Nucleus accumbens (tissue), 56 donors: ENCODE measurements at places on chromosomes 4 and X.

DNA sequence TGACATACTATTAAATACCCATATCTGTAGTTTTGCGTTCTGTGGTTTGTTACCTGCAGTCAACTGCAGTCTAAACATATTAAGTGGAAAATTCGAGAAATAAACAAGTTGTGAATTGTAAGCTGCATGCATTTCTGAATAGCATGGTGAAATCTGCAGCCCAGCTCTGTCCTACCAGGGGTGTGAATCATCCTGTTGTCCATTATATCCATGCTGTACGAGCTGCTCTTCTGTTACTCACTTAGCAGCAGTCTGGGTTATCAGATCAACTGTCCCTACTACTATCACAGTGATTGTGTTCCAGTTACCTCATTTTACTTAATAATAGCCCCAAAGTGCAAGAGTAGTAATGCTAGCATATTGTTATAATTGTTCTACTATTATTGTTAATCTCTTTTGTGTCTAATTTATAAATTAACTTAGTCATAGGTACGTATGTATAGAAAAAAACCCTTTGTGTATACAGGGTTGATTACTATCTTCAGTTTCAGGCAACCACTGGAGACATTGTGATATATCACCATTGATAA lies 173.7 kb upstream of the FAT4 start:
- DNase-seq: no peak

DNA sequence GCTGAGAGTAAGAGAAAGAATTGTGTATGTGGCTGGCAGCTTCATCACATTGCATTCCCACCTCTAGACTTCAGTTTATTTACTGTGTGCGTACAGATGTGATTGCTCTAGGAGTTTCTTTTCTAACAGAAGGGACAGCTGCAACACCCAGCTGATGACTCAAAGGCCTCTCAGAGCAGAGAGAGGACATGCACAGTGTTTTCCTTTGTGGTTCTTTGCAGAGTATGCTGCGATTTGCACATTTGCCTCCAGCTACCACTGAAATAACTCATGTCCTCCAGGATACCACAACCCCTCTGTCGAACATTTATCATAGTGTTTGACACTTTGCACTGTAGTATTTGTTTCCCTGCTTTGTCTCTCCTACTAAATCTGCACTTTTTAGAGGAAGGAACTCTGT lies 294.1 kb downstream of the STIM2 start:
- DNase-seq: no peak

DNA sequence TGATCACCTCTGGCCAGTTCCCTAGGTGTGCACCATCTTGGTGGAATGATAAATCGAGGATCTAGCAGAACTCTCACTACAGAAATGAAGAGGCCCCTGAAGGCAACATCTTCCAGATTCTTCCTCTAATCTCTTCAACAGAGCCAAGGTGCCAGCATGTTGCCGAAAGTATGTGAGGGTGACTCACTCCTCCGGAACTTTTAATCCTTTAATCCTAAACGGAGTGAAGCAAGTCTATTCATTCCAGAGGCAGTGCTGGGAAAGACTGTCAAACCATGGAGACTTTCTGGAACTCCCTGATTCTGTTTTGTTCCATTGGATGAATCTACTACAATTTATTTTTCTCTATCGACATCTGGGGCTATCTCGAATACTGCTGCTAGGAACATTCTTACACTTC lies 68.7 kb downstream of the SUPT20HL2 start:
- no peak for DNase-seq

DNA sequence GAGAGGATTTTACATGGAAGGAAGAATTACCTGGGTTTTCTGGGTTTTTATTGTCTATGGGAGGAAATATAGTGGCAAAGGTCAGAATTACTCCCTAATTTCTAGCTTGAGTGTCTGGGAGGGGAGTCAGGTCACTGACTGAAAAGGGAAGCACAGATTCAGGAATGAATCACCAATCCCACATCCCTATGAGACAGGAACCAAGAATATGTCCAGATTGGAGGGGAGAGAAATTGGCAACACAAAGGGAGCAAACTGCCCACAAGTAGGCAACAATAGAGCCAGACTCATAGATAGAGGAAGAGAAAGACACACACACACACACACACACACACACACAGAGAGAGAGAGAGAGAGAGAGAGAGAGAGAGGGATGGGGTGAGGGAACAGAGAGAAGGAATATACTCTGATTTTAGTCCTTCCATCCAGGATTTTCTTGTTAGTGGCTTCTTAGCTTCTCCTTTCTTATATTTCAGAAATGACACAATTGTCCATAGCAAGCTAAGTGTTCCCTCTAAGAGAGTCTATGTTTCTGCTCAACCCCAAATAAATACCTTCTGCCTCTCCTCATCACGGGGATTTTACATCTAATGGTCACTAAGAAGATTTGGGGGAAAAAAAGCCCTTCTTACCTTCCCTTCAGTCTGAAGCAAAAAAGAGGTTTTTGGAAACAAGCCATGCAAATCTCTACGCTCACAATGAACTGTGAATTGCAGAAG lies 12.0 kb downstream of the P2RY10 start:
- DNase-seq: no peak

- DNase-seq: no peak
These were observed 477.5 kb upstream of the TEX13C start for GRCh38 chrX:124842205-124842604.

- DNase-seq: no peak
These were observed 81.7 kb upstream of the GATB start for GRCh38 chr4:151842430-151843079.

- DNase-seq: no peak
These were observed 1.3 kb downstream of the PKD2 start for GRCh38 chr4:88008743-88009171.

GRCh38 chr4:182286035-182286434 lies 42.8 kb downstream of the TENM3 start:
- DNase-seq: no peak

DNA sequence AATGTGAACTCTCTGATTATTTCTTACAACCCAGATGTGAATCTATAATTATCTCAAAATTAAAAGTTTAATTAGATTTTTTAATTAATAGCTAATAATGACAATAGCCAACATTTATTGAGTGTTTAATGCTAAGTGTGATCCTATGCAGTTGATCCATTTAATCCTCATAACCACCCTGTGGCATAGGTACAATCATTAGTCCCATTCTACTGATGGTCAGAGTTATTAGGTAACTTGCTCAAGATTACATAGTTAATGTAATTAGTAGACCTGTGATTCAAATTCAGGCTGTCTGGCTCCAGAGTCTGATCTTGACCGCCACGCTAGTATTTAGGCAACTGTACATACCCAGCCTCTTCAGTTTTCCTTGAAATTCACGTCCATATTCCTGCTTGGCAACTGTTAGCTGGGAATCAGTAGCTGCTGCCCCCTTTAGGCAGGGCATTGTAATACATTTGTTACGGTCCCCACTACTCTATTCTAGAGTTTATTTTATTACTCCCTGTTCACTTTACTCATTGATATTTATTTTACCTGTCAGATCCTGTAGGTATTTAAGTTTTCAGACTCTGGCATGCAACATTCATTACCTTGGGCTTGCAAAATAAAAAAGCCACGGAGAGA lies 20.6 kb upstream of the TEC start:
- DNase-seq: no peak

DNA sequence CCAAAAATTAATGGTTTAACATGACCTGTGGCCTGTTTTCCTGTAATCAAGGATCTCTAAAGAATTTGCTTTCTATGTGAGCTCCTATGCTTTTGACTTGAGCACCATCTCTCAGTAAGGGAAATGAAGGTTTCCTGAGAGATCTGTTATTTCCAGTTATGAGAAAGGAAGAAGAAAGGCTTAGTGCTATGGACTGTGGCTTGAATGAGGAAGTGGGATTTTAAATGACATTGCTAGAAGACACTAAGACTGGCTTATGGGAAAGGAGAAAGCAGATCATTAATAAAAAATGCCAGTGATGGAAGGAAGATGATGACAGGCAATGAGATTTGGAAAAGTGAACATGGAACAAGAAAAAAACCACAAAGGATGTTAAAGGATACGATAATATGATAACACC lies 285.4 kb downstream of the OPHN1 start:
- DNase-seq: no peak

- DNase-seq: no peak
These were observed 40.8 kb downstream of the LRBA start for GRCh38 chr4:150974252-150974640.

DNA sequence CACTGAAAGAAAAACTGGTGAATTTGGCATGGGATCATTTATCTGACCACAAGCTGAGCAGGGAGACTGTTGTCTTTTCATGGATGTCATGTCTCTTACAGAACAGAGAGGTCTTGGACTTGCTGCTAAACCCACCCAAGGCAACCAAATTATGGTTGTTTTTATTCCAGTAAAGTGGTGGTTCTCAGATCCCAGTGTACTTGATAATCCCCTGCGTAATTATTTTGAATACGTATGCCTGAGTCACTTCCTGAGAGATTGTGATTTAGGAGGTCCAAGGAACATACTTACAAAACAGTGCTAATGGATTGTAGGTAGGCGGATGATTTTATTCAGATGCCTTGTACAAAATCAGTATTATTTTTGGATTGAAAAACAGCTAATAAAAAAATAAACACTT lies 585.6 kb downstream of the IL1RAPL1 start:
- DNase-seq: no peak

DNA sequence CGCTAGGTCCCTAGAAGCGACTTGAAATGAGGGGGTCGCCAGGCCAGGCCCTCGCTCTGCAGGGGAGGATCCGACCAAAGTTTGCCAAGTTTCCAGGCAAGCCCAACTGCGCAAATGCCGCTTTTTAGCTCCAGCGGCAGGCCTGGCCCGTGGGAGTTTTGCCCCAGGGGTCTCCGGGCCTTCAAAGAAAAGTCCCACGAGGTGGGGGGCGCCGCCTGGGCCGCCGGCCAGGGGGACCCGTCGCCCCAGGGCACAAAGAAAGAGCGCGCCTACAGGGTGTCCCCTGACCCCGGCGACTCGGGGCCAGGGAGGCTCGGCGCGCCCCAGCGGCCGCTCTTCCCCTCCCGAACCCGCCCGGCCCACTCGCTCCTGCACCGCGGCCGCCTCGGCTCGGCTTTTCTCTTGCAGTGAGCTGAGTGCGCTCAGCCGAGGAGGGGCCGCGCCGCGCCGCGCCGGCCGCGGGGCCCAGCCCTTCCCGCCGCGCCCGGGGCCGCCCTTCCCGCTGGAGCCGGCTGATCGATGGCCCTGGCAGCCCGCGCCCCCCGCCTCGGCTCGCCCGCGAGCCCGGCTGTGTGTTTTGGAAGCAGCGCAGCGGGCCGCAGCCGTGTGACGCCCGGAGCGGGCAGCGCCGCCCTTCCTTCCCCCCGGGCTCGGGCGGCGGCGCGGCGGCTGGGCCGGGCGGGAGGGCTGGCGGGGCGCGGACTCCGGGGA lies 754 bp upstream of the KLF3 start:
- no peak for DNase-seq

GRCh38 chr4:167578906-167579305 lies 344.6 kb upstream of the SPOCK3 start:
- no peak for DNase-seq

DNA sequence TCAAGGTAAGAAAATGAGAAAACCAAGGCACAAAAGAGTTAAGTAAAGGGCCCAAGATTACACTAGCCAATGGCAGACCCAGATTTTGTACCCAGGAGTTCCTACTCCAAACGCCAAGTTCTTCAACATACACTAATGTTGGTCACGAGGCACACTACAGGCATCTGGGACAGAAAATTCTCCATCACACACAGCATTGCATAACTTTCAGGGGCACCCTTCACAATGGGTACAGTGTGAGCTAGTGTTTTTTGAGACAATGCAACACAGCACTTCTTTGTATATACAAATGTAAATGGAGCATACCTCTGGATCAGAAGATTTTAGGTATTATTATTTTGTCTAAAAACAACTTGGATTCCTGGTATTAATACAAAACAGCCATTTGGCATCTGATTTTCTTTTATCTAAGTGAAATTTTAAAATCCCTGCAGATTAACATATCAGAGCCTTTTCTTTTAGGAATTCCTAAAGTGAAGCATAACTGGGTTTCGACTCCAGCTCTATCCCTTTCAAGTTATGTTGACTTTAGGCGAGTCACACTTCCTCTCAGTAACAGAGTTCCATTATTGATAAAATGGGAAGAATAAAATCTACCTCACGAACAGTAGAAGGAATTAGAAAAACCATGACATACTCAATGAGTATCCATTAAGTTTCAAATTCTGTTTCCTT lies 41.1 kb downstream of the ADGRA3 start:
- no peak for DNase-seq

DNA sequence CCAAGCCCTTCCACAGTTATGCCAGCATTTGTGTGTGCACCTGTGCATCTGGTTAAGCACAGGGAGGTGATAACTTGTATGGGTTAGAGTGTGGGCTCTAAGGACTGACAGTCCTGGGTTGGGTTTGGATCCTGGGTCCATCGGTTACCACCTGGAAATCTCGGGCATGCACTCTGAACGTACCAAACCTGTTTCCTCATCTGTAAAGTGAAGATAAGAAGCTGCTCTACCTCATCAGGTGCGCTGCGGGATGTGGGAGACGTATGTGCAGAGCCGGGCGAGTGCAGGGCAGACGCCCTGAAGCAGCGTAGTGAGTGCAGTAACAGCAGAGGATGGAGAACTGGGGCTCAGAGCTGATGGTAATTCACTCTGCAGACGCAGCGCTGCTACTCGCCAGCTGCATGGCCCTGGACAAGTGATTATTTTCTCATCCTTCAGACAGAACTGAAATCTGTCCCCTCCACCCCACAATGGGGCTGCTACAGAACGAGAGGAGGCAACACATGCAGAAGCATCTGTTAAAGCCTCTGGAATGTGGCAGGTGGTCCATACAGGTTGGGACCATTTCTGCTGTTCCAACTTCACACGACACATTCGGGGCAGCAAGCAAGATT lies 64.4 kb downstream of the HADH start:
- DNase-seq: no peak

- DNase-seq: no peak
These were observed 91.9 kb downstream of the GPC4 start for GRCh38 chrX:133323431-133323830.

GRCh38 chr4:24252121-24252520 lies 332.2 kb downstream of the DHX15 start:
- no peak for DNase-seq

- DNase-seq: no peak
These were observed 2.0 kb downstream of the TRAPPC2 start for GRCh38 chrX:13732246-13733067.
